ENCODE measurements at places on chromosomes 7 and 10.

- DNase-seq: no peak
Observed at GRCh38 chr7:22611758-22612079, 111.7 kb upstream of the STEAP1B start.

DNA sequence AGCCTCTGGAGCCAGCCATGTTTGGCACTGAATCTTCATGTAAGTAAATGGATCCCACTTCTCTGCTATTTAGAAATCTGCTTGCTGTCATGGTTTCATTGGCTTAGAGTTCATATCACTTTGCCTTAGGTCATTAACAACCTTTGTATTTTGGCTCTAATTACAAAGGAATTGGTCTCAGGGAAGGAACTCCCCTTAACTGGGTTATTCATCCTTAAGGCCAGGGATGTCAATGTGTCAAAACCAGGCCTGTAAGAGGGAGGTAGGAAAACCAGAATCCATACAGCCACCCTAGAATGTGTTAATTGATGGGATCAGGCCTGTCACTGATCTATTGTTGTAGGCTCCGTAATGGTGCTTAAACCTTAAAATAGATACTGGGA is 67.3 kb downstream of the ST7 start:
- no peak for DNase-seq

- DNase-seq: peak; percentile 76
Observed at GRCh38 chr10:102408728-102409603, 9.6 kb downstream of the PSD start.

DNA sequence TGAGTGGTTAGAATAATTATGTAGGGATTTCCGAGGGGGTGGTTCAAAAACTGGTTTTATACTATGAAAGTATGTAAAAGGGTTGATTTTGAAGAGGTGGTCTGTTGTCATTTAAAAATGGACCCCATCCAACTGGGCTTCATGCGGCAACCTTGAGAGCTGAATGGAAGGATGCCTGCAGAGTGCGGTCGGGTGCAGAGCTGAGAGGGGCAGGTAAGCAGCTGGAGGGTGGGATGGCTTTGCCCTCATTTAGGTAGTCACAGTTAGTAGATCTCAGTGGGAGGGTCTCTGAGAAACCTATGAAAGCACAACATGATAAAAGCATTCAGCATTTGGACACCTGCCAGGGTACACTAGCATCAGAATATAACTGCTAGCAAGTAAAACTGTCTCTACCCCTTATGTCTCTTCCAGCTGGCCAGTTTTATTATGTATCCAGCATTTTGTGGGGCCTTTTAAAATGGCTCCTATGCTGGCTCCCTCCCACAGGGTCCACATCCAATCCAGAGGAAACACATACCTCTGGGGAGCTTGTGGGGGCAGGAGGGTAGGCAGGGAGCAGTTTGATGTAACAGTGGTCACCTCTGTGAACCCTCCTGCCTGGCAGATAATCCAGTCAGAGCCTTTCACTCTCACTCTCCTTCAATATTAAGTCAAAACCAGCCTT is 75.9 kb upstream of the MAGI2 start:
- DNase-seq: no peak

DNA sequence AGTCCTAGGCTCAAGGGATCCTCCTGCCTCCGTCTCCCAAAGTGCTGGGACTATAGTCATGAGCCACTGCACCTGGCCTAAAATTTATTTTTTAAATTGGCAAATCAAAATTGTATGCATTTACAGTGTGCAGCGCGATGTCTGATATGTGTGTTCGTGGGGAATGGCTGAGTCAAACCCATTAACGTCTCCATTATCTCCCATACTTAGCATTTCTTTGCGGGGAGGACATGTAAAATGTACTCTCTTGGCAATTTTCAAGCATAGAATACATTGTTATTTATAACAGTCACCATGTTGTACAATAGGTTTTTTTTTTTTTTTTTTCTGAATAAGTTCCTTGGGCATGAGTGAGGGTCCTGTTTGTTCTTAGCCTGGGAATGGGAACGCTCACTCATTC is 3.8 kb downstream of the TMEM184A start:
- DNase-seq: no peak

GRCh38 chr10:846126-846685 is 85.3 kb downstream of the LARP4B start:
- DNase-seq: no peak
